ENCODE measurements at places on chromosomes 12 and 14. TPM values are rescaled to one million over a fixed set of nuclear protein-coding genes. Genes with fewer than 3 reads are reported as not detected.
A peak's percentile ranks its signal among the peaks of the same experiment; 100 is the strongest.

DNA sequence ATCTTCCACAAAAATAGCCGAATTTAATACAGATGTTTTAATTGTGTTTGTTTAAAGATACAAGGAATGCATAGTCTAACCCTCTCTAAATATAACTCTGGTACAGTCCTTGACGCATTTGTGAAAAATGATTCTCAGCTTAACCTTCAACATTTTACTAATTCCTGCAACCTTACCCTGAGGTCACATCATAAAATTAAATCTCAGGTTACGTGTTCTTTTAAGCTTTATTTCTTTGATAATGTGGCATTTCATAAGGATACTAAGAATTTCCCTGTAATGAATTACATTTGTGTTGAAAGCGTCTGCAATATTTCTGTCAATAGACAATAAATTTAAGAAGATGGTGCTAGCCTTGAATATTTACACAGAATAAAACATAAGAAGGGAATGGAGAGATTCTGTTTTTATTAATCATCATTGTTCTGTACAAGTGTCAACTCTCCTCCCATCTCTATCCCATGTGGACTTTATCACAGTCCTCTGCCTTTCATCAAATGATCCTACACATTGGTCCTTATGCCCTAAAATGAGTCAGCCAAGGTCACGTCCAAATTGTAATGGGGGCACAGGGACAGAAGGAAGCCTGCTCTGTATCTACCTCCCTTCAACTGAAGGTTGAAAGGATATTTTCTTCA lies 769.3 kb upstream of the FLRT2 start:
- DNase-seq: no peak

DNA sequence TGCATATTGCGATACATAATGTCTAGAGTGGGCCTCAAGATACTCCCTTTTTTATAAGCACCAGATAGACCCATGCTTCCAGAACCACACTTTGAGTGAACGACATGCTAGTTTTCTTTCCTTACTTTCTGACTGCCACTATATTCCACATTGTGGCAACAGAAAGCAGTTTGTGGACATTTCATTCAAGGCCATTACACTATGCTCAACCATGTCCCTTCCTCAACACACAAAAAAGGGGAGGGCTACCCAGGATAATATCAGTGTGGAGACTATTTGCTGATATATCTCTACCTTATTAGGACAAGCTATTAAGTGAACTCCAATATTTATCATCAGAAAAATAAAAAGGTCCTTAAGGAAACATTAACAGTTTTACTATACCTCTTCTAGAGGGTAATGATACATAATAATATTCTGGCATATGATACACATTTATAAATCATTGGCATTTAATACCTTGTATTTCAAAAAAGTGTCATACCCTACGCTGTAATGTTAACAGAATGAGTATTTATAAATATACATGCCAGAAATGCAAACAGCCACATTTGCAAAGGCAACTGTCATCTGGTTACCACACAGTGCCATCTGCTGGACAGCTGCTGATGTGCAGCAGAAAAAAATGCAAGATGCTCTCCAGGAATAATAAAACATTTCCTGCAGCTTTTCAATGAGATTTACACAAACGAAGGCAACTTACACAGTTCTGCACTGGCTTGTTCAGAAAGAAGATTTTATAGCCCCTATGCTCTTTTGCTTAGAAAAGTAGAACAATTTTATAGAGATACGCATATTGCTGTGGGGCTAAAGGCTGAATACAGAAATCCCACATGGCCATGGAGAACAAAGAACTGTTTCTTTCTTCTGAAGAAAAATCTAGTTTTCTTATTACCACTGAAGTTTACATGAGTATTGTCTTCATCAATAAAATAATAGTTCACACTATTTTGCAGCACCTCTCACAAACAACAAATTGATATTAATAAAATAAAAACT lies 182.2 kb upstream of the GRIP1 start:
- DNase-seq: peak; percentile 60

DNA sequence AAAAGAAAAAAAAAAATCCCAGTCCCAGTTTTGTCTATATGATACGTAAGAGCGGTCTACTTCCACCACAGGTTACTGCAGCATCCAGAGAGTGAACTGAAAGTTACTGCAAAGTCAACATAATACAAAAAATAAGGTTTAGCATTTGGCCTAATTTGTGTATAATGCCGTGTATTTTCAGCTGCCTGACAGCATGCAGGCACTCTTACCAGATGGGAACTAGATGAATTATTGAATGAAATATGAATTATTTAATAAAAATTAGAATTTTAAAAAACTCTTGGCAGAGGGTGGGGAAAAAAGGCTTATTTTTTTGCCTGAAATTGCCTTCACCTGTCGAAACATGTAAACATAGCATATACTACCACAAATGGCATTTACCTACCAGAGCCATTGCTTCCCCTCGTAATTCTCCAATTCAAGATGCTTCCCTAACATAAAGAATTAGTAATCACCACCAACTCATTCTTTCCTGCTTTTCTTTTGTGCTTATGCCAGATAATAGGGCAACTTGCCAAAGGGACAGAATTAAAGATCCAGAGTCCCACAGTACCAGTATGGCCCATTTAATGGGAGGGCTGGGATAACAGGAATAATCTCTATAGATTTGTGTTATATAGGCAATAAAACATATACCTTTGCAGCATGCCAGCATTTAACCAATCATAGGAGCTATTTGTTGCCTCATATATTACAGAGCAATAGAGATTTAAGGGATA lies 31.1 kb downstream of the ATF7 start:
- no peak for DNase-seq

DNA sequence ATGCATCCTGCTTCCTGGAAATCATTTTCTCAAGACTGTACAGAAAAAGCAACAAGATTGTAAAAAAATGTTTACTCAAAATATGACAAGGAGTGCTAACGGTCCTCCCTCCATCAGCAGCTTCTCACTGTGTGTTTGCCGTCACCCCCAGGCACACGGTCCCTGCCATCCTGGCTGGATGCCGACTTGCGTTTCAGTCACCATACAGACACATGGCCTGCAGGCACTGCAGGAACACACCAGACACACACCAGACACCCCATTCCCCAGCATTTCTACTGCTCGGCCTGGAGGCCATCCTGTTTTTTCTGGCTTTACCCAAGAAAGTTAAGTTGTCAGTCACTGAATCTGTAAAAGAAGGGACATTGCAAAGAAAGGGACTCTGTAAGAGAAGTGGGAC lies 10.8 kb downstream of the KCNK10 start:
- no peak for DNase-seq

DNA sequence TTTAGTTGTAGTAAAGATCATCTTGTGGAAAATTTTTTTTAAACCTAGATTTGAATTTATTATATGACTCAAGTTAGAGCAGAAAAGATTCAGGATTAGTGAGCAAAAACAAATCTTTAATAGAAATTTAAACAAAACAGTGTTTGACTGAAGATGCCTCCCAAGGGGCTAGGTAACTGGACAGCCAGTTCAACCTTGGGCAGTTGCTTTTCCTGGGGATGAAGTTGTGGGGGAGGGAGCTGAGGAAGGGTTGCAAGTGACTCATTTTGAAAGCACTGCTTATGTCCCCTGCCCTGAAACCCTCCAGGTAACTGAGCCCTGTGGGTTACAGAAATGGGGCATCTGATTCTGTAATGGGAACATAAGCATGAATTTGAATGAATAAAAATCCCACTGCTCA lies 13.1 kb downstream of the CFAP54 start:
- DNase-seq: no peak

DNA sequence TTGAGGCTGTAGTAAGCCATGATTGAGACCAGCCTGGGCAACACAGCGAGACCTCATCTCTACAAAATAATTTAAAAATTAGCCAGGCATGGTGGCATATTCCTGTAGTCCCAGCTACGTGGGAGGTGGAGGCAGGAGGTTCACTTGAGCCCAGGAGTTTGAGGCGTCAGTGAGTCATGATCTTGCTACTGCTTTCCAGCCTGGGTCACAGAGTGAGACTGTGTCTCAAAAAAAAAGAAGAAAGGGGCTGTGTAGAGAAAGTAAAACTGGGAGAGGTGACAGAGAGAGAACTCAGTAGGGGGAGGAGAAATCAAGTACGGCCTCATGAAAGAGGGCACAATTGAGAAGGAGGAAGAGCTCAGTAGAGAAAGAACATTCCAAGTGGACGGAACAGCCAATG lies 12.4 kb downstream of the TECPR2 start:
- DNase-seq: no peak

GRCh38 chr12:123914726-123915333 lies 57.8 kb downstream of the CCDC92 start:
- no peak for DNase-seq

DNA sequence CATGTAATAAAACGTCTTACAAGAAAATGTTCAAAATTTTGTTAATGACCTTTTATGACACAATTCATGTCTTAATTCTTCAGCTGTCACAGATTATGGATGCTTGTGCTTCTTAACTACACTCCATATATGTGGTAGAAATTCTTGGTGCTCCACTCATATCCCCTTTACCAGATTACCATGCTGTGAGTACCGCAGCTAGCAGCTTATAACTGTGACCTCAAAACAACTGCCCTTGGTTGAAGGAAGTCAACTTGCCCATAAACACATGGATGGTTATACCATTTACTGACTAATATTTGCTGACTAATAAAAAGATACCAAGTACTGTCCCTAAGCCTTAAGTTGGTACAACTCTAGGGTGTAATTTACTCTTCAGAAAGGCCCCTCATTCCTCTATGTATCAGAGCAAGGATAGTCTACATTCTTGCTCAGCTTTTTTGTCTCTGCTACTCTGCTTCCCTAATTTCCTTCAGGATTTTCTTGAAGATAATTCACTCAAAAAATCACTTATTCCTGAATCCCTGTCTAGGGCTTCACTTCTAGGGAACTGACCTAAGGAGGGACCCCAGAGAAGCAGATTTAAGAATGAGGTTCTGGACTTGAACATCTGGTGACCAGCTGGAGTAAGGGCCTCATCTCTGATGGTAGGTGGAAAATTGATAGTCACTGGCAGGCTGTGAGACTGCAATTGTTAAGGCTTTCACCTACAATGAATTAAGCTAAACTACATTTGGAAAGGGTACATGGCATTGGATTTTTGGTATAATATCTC lies 152.3 kb downstream of the SLC6A15 start:
- DNase-seq: no peak

DNA sequence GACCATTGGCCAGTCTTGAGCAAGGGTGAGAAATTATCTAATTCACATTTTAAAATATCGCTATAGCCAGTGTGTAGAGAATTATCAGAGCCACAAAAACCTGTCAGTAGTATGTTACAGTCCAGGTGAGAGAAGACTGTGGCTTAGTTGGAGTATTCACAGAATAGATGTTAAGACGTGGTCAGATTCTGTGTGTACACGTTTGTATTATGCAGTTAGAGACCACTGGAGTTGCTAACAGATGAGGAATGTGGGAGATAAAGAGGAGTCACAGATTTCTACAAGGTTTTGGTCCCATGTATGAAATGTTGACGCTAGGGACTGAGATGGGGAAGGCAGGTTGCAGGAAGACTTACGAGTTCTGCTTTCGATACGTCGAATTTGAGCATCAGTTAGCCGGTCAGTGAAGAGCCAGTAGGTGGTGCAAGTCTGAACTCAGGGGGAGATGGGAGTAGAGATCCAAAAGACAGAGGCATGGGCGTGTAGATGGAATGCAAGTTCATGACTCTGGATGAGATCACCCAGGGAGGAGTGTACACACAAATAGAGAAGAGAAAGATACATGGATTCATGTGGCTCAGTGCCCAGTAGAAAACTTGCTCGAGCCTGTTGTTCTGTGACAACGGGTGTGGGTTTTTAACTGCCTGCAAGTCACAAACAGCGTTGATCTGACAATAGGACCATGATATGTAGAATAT lies 114.8 kb upstream of the FLRT2 start:
- DNase-seq: no peak

GRCh38 chr14:105326568-105326867 lies 12.0 kb downstream of the PACS2 start:
- DNase-seq: no peak

DNA sequence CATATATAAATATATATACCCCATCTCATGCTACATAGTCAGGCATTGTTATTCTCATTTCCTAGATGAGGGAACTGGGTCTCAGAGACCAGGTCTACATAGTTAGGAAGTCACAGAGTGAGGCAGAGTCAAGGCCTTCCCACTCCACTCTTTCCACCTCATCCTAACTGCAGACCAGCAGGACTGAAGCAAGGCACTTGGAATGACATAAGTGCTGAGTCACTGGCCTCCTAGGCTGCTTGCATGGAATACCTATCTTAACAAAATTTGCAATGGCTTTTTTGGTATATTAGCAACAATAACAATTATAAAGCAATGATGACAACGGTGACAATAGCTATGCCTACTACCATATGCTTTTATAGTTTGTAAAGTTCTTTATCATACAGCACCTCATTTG lies 5.4 kb upstream of the ANO4 start:
- no peak for DNase-seq

GRCh38 chr12:108727868-108728735 lies 3.2 kb downstream of the CORO1C start:
- no peak for DNase-seq

GRCh38 chr12:82609234-82609914 lies 77.3 kb upstream of the TMTC2 start:
- DNase-seq: no peak

DNA sequence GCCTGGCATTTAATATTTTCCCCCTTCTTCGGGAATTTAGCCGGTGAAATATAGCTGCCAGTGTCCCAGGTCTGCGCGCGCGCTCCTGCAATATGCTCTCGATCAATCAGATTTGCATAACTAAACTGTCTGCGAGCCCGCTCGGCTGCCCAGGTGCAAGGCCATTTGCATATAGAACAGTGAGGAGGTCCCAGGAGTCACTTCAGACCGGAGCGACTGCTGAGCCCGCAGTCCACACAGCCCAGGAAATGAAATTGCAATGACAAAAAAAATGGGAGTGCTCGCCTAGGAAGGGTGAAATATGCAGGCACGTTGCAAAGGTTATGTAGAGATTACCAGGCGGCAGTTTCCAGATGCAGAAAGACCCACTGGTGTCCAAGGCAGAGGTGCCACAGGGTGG lies 228.5 kb downstream of the VRK1 start:
- DNase-seq: no peak

DNA sequence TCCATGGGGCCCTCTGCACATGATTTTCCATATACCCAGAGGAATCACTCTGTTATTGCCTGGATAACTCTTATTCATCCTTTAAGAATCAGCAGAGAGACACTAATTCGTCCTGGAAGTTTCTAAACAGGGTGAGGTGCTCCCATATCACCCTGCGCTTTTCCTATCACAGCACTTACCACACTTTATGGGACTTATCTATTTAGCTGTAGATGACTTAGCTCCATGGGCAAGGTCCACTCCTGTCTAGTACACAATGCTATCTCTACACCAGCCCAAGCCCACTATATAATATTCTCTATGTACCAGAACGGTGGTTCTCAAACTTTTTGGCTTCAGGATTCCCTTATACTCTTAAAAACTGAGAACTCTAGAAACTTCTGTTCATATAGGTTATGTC lies 111.7 kb downstream of the EFCAB11 start:
- no peak for DNase-seq

- DNase-seq: no peak
Measured at GRCh38 chr12:75476071-75476470, 4.5 kb upstream of the GLIPR1 start.

GRCh38 chr14:85987907-85988306 lies 458.0 kb downstream of the FLRT2 start:
- DNase-seq: no peak

- no peak for DNase-seq
Measured at GRCh38 chr12:63382930-63383329, 231.9 kb upstream of the AVPR1A start.

The RARG gene
- 7.4 TPM for polyA plus RNA-seq

The RPGRIP1 gene
- 0.23 TPM for polyA plus RNA-seq

The GDF3 gene
- 0.30 TPM for polyA plus RNA-seq

The TOMM20L gene
- not detected for polyA plus RNA-seq

The BBOF1 gene
- polyA plus RNA-seq: 3.5 TPM

The CLEC6A gene
- polyA plus RNA-seq: not detected

Measured in heart left ventricle (tissue), 16 donors.